ENCODE measurements at places on chromosomes 1 and 21.

DNA sequence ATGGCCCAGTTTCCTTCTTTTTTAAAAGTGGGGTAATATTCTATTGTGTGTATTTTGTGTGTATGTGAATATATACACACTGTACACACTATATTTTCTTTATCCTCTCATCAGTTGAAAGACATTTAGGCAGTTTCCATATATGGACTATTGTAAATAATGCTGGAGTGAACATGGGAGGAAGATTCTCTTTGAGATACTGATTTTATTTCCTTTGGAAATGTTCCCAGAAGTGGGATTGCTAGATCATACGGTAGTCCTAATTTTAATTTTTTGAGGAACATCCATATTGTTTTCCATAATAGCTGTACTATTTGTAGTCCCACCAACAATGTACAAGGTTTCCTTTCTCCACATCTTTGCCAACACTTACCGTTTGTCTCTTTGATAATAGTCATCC lies 51.0 kb downstream of the F3 start:
- no peak for DNase-seq

DNA sequence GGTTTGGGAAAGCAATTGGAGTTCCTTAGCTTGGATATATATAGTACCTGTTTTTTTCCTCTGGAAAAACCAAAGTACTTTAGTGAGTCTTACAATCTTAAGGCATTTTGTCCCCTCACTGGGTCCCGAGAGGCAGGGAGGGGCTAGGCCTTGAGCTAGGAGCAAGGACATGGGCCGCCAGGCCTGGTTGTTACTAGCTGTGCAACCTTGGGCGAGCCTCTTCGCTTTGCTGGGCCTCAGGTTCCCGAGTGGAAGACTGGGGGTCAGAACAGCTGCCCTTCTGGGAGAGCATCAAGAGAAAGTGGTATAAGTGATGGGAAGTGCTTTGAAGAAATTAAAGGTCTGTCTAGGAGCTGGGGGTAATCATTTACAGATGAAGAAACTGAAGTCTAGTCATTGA lies 553.2 kb downstream of the KIF26B start:
- no peak for DNase-seq

DNA sequence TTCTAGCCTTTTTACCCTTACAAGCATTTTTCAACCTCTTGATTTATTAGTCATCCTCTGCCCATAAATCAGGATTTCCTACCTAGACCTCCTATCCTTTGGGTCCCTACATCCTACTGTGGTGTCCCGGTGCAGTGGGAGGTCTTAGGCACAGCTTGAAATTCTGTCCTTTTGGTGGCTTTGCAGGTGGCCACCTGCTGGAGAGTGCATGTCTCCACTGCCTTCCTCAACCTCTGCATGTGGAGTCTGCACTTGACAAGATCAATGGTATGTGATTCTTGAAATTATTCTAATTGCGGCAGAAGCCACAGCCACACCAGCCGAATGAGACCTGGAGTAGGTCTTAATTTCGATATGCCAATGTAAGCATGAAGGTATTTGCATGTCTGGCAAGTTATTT lies 11.4 kb upstream of the KCNA3 start:
- no peak for DNase-seq

DNA sequence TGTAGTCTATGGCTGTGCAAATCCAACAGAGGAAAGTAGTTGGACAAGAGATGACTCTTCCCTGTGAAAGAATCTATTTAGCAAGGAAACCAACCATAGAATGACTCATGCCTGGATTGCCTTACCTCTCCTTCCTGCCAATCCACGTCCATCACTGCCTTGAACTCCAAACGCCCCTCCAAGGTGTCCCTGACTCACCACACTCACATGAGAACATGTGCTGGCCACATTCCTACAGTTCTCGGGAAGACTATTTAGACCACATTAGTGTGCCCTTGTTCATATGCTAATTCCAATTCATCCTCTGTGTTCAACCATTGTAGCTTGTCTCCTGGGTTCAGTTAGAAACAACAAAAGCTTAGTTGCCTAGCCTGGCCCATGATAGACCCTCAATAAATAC lies 157.3 kb downstream of the SLC30A10 start:
- no peak for DNase-seq

DNA sequence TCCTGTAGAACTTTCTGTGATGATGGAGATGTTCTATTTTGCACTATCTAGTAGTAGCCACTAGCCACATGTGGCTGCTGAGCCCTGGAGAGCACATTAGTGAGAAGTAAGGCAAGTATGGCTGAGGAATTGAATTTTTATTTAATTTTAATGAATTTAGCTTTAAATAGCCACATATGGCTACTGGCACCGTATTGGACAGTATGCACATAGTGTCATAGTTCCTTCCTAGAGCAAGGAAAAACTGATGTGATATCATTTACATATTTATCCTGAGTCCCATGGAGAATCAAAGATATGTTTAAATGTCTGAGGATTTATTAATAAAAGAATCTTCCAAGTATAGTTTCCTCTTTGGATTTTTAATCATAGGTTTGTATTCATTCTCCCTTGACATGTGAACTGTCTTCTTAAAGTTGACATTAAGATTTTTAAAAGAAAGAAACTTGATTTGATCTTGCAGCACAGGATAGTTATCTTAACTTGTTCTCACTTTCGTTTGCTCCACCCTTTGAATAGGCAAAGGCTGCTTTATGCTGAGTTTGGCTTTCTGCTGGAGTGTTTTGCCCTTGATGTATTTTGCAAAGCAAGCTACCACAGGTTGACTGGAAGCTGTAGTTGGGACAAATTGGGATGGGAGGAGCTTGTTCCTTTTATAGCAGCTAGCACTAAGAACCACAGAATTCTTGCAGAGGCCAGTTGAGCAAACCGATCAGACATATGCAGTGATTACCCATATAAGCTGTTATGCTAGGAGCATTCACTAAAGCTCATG lies 129.7 kb downstream of the VPS13D start:
- DNase-seq = no peak
